ENCODE measurements at places on chromosomes 1 and 21.

- DNase-seq: peak; percentile 67
Observed at GRCh38 chr1:14365301-14365988, 233.0 kb upstream of the KAZN start.

GRCh38 chr1:11984121-11984520, 3.9 kb downstream of the MFN2 start:
- DNase-seq: no peak

- no peak for DNase-seq
Observed at GRCh38 chr1:230632273-230632873, 9.9 kb upstream of the COG2 start.

- no peak for DNase-seq
Observed at GRCh38 chr21:44398499-44398898, 45.1 kb downstream of the TRPM2 start.

DNA sequence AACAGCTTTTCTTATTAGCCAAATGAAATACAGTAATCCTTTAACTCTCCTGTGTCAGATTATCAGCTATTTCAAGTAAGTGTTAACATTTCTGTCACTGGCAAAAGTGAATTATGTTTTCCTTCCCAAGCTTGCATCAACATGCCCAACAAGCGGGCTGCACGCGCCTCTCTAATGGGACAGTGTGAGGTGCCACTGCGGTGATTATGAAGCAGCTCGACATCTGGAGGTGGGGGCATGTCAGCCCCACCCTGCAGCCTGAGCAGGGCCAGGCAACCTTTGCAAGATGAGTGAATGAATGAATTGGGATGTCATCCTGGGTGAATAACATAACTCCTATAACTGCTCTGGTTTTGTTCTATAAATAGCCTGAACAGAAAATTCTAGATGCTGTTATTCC, 301.4 kb downstream of the ZNF326 start:
- no peak for DNase-seq

- DNase-seq: no peak
Observed at GRCh38 chr21:45309069-45309986, 21.6 kb upstream of the POFUT2 start.

- no peak for DNase-seq
Observed at GRCh38 chr1:70290218-70290617, 64.3 kb downstream of the ANKRD13C start.

DNA sequence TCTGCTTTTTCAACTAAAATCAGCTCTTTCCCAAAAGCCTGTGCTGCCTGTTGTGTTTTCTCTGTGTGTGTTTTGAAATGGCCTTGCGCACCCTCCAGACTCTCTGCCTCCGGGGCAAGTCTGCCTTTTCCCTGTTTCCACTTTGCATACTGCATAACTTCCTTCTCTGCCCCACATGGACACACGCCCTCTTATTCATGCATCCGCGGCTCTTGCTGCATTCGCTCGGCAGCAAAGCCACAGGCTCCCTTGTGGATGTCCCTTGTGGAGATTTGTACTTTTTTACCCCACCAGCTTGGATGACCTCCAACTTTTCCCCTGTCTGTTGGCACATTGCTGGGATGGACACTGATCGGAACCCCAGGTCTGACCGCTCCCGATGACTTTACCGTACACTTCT, 147.6 kb downstream of the ADSS2 start:
- DNase-seq: no peak

- peak; percentile 40 for DNase-seq
Observed at GRCh38 chr1:240508950-240509349, 103.0 kb downstream of the GREM2 start.

- DNase-seq: no peak
Observed at GRCh38 chr1:201307760-201308499, 24.6 kb downstream of the PKP1 start.

- no peak for DNase-seq
Observed at GRCh38 chr1:196451103-196451502, 157.1 kb downstream of the KCNT2 start.

- DNase-seq: no peak
Observed at GRCh38 chr1:224700918-224701531, 84.9 kb downstream of the CNIH3 start.

GRCh38 chr1:8512504-8512903, 194.6 kb downstream of the SLC45A1 start:
- DNase-seq: no peak

DNA sequence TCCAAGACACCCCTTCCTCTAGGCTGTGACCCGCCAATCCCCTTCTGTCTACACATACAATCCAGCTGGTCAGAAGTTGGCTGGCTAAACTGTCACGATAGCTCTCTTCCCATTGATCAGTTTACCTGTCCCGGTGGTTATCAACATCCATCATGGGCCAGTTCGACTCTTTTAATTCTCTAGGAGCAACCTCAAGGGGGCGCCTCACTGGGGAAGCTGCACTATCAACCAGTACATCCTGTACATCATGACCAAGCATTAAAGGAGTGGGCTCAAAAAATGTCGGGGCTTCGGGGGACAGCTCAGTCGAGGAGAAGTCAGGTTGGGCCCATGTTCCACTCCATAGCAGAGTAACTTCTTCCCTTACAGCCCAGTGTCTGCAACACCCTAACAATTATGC, 53.2 kb upstream of the B3GALNT2 start:
- DNase-seq: no peak

- DNase-seq: no peak
Observed at GRCh38 chr1:112537456-112537855, 28.7 kb downstream of the WNT2B start.
